ENCODE measurements at places on chromosomes 5 and 9.

GRCh38 chr5:10757043-10757442 lies 4.0 kb downstream of the DAP start:
- DNase-seq, result no peak

- DNase-seq, result no peak
Measured at GRCh38 chr9:80188579-80188978, 616.8 kb downstream of the TLE4 start.

- DNase-seq, result no peak
Measured at GRCh38 chr5:82595113-82595512, 317.0 kb upstream of the RPS23 start.

DNA sequence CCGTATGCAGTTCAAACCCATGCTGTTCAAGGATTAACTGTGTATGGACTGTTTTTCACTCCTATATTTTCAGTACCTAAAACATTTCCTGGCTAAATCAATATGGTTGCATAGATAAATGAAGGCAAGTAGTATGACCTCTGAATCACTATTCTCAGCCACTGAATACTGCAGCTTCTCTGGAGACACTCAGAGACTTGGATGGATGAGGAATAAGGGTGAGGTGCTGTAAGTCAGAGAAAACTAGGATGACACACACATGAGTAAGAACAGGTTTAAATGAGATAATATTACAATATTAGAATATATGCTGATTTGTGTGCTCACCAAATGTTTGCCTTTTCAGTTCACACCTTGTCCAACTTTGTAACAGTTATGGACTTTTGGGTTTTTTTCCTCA lies 26.0 kb upstream of the ANXA1 start:
- no peak for DNase-seq

DNA sequence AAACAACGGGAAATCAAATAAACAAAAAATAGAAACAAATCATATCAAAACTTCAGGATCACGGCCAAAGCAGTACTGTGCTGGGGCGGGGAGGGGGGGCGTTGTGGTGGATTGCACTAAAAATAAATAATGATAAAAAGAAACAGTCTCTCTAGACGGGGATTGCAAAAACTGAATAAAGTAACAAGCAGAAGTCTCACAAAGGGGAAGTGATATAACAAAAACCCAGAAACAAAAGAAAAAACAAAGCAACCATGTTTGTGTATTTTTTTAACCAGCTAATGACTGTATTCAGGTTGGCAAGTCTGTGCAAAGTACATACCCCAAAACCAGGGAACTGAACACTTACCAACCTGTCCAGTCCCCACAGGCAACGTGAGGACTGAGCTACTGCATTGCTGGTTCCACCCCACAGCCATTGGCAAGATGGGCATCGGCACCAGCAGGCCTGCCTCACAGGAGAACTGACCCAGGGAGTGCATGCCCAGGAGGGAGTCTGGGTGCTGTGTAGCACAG lies 24.1 kb downstream of the BICD2 start:
- DNase-seq, result peak; percentile 54

All from inflammatory macrophage treated with lipopolysaccharide for 1 hour (primary cell).